ENCODE measurements at places on chromosomes 2 and 18.

GRCh38 chr18:11817229-11817628 is 34.0 kb upstream of the CHMP1B start:
- no peak for DNase-seq

GRCh38 chr2:6412533-6413091 is 453.1 kb downstream of the CMPK2 start:
- no peak for DNase-seq

DNA sequence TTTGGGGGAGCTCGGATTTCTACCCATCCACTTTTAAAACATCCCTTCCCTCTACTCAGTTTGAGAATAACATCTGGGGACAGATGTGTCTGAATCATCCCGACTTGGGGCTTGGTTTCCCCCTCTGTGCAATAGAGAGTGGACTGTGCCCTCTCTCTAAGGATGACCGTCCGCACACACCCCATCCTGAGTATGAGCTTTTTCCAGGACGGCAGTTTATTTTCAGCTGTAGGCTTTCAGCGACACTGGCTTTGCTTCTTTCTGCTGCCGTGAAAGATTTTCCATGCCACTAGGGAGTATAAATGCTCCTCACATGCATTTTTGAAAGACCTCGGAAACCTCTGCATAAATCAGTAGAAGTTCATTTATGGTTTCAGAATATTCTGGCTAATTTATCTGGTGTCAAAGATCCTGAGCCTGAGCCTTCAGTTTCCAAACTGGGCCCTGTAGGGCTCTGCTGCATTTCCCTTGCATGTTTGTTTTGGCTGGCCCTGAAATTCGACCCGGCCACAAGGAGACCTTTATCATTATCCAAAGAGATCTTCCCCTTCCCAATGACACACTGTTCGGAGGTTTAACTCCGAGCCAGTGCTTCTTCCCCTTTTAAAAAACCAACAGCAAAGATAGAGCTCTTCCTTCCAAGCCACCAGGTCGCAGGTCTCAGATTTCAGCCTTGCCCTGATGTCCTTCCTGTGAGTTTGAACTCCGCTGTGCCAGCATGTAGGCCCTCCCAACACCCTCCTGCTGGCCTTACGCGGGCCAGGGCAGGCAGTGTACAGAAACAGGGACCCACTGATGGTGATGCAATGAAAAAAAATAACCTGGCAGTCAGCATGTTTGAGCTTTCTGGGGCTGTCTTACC is 53.3 kb downstream of the FECH start:
- DNase-seq, result no peak

DNA sequence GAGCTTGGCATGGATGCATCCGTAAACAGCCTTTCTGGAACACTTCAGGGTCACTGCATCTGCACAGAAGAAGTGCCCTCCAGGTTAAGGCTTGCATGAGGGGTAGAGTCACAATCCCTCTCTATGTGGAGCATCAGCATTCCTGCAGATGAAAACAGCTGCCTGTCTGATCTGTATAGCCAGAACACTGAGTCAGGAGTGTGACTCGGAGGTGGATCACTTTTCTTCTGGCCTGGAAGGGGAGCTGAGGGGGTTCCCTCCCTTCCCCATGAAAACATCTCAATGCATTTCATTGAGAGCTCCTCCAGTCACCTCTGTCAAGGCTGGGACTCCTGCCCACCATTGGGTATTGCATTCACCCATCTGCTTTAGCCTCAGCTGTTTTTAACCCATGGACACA is 72.5 kb upstream of the SERPINE2 start:
- DNase-seq, result no peak

DNA sequence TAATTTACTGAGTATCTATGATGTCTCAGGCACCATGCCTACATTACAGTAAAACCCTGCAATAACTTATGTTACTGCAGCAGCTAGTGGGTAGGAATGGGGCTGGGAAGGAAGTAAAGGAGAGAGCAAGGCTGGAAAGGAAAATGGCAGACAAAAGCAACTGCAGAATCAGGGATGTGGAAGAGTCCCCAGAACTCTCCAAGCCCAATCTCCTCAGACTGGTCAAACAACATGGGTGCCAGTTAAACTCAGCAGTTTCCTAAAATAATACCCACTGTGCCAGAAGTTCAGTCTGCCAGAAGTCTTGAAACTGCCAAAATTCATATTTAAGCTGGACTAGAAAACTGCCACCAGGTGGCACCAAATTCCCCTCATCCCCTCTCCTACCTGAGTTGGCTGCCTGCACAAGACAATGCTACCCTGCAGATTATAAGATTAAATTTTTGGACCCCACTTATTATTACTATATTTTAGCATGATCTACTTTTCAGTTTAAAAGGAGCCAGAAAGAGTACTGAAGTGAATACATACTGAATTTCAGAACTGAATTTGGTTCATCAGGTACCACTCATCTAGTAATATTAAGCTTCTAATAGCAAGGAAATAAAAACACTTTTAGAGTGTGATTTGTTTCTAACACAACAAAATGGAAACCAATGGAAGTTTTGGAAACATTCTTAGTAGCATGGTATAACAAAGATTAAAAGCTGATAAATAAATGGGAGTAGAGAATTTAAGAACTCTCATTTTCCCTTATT is 86.8 kb upstream of the DNER start:
- DNase-seq, result peak; percentile 56

- DNase-seq, result no peak
Measured at GRCh38 chr2:15043336-15044058, 411.0 kb downstream of the LRATD1 start.

DNA sequence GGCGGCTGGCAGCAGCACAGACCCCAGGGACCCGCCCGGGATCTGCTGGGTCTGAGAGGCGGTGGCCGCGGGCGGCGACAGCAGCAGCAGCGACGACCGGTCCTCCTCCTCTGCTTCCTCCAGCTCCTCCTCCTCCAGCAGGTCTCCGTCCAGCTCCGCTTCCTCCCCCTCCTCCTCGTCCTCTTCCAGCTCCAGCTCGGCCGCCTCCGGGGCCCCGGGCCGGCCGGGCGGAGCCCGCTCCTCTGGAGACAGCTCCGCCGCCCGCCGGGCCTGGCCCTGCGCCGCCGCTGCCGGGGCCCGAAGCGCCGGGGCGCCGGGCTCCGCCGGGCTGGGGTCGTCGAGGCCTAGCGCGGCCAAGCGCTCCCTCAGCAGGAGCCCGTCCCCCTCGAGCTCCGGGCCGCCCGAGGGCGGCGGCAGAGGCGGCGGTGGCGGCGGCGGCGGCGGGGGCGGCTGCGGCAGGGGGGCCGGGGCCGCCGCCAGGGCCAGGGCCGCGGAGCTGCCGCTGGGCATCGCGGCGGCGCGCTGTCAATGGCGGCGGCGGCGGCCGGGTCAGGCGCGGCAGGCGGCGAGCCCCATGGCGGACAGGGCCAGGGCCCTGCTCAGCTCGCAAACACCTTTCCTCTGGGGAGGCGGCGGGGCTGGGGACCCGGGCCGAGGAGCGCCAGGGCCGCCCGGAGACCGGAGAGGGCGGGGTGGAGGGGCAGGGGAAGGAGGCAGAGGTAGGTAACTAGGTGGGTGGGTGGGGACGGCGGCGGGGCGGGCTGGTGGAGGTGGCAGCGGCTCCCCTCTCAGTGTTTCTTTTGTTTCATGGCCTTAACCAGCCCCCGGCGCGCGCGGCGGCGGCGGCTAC is 445 bp downstream of the MEX3C start:
- peak; percentile 11 for DNase-seq

DNA sequence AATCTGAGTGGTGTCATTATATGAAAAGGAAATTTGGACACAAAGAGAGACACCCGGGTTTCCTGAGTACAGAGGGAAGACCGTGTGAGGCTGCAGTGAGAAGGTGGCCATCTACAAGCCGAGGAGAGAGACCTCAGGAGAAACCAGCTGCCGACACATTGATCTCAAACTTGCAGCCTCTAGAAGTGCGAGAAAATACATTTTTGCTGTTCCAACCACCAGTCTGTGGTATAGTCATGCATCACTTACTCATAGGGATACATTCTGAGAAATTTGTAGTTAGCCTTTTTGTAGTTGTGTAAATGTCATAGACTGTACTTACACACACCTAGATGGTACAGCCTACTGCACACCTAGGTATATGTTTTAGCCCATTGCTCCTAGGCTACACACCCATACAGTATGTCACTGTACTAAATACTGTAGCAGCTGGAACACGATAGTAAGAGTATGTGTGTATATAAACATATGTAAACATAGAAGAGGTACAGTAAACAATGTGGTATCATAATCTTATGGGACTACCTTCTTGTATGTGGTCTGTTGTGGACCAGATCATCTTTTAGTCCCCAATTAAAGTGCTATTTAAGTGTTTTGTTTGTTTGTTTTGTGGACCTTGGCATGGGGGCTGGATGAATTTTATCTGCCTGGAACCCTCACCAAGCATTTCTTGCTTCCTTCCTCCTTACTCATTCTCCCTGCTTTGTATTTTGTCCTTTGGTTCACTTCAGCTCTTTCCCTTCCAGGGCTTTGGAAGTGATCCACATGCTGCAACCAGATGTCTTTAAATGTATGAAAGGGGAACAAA is 38.3 kb upstream of the SESTD1 start:
- DNase-seq, result no peak

GRCh38 chr18:74429096-74429495 is 28.0 kb downstream of the DIPK1C start:
- no peak for DNase-seq

- peak; percentile 85 for DNase-seq
Measured at GRCh38 chr2:86414996-86415395, 26.2 kb upstream of the KDM3A start.

GRCh38 chr2:30948130-30948529 is 140.9 kb upstream of the CAPN13 start:
- no peak for DNase-seq

DNA sequence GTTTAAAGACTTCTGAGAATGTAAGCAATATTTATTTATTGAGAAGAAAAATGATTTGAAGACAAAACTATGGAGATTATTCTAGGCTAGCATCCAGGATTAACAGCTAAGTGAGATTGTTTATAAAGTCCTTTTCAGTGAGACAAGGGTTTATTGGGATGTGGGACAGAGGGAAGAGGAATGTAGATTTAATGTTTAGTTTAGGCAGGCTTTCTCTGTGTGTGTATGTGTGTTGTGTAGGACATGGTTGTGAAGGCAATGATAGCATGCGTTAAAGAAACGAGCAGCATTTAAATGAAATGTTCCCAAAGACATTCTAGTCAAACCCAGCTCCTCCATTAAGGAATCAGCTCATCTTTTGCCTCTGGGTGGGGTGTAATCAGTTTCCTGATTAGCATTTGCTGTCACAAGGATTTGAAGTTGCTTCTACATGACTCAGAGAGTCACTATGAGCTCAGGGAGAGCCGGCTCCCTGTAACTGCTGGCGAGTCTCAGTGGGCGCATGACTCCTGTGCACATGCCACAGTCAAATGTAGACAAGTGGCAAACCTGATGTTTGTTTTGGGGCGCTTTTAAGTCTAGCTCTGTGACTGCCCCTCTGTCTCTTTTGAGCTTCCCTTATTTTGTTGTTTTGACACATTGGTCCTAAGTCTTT is 442.2 kb upstream of the CELF4 start:
- no peak for DNase-seq

DNA sequence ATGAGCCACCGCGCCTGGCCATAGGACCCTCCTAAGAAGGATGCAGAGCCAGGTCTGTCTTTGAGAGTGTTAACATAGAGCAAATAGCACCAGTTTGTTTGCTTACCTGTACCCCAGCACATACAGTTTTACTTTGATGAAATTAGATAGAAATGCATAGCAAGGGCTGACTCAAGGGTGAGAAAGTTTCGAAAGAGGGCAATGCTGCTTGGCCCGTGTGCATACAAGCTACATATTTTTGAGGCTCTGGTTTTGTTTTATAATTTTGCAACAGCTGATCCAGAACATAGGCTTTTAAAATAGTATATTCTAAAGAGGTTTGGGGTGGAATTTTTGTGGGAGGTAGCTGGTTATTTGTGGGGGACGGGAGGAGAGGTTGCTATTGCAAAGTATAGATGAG is 151.7 kb downstream of the MCFD2 start:
- DNase-seq, result no peak

GRCh38 chr2:100409975-100410647 is 7.4 kb downstream of the CHST10 start:
- DNase-seq, result no peak

DNA sequence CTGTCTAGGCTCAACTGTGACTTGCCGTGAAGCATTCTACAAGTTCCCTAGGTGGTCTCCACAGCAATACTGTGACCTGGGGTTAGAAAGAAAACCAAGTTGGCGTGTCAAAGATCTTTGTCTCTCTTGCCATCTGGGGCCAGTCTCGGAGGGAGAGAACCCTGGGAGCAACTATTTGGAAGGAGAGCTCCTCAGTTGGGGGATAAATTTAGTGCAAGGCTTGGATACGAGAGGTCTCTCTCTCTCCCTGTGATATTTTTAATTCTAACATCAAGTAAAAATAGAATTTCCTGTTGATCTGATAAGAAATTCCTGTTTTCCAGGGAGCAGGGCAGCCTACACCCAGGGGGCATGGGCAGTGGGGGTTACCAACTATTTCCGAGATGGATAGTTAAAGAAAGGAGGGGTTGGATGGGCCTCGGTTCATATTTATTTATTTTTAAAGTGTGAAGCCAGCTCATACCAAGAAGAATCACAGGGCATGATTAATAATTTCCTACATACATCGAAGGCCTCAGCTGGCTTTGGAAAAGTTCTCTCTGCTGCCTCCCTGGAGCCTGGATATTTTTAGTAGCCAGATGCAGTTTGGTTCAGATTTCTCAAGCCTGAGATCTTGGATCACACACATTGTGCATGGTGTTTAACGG is 62.8 kb downstream of the EHD3 start:
- DNase-seq, result no peak

- no peak for DNase-seq
Measured at GRCh38 chr2:60216452-60216995, 336.9 kb downstream of the BCL11A start.

DNA sequence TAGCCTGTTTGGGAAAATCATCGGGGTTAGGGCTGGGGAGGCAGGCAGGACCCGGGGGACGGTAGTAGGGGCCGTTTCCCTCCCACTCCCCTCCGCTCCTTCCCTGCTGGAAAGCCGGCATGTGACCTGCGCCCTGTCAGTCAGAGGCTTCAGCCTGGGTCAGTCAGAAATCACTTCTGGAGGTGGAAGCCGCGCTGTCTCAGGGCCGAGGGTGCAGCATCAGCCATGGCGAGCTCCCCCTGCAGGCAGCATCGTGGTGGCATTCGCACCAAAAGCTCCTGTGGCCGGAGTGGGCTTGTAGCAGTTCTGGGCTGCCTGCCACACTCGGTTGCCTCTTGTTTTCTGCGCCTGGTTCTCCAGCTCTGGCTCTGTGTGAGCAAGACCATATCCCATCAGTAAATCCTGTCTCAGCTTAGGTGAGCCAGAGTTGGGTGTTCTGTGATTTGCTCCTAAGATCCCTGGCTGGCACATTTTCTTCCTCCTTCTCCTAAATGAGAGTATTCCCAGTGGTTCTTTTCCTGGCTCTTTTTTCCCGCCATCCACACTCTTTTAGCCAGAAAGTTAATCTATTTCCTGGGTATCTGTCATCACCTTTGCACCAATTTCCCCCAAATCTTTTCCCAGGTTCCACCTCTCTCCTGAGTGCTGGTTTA is 123.9 kb upstream of the CD302 start:
- no peak for DNase-seq
